ENCODE measurements at places on chromosomes 2 and 18.

DNA sequence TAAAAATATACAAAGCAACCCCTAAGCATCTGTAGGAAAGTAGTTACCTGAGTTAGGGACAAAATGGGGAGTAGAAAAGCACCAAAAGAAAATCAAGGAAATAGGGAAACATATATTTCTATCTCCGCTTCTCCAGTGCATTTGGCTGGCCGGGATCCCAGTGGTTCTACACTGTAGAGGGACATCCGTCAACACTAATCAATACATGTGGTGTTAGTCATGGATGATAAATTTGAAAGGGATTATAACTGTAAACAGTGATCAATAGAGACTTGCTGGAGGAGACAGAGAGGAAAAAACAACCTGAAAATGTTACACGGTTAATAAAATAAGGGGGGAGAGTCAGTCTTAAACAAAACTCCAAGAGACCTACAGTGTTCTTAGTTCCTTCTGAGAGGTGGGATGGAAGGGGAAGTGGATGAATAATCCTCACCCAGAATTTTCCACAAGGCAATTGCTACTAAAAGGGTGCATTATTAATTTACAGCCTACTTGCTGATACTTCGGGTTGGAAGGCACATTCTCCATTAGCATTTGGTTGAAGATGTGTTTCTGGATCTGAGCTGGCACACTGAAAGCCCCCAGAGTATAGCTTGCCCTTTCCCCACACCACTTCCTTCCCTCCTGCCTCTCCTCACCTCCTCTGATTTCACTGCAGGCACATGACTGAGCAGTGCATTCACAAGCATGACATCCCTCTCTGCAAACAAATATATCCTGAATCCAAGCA, 530.0 kb downstream of the BCL11A start:
- DNase-seq, result no peak

DNA sequence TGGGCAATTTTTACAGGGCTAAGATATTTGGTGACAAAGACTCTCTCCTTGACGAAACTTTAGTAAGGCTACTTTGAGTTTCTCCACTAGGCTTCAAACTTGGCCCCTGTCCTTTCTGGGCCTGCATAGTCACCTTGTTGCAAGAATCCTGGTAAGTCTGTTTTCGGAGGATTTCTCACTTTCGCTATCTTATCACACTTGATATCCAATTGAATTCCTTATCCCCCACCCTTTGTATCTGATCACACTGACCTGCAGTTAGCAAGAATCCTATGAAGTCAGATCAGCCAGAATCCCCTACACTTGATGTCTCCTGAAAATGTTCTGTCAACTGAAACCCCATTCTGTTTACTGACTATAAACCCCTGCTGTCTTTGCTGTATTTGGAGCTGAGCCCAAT, 499.8 kb upstream of the GCFC2 start:
- DNase-seq, result no peak

DNA sequence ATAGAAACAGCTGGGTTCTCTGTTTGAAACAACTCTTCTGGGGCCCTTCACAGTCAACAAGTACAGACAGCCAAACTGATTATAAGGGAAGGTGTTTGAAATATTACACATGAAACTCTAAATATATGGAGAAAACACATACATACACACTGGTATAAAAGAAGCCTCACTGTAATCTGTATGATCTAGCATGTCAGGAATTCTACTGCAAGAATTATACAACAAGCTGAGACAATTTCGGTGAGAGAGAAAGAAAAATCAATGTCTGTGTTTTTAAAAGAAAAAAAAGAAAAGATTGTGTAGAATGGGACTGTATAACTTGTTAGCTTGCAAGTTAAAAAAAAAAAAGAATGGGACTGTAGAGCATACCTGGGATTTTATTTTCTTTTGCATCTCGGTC, 26.3 kb downstream of the IRS1 start:
- DNase-seq, result no peak

- no peak for DNase-seq
Measured at GRCh38 chr18:59387687-59388565, 28.9 kb upstream of the LMAN1 start.

DNA sequence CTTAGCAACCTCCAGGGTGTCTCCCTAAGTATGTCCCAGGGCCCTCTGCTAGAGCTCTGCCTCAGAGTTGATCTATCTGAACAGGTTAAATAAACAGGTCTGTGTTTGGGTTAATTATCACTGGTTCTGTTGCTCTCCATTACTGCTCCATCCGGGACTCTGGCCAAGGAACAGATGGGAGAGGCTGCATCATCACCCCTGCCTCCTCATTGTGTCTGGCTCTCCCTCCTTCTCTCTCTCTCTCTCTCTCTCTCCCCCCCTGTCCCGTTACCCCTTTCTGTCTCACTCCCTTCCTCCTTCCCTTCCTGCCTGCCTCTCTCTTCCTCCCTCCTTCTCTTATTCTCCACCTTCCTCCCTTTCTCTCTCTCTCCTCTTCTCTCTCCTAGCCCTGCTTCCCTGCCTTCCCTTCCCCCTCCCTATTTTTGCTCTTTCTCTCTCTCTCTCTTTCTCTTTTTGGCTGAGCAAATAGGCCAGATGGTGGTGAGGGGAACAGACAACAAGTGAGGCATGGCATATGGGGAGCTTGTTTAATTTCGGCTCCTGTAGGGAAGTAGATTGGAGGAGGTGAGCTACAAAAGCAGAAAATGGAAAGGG, 62.1 kb downstream of the SETBP1 start:
- no peak for DNase-seq

GRCh38 chr2:129796225-129796624, 183.2 kb upstream of the RAB6C start:
- no peak for DNase-seq

DNA sequence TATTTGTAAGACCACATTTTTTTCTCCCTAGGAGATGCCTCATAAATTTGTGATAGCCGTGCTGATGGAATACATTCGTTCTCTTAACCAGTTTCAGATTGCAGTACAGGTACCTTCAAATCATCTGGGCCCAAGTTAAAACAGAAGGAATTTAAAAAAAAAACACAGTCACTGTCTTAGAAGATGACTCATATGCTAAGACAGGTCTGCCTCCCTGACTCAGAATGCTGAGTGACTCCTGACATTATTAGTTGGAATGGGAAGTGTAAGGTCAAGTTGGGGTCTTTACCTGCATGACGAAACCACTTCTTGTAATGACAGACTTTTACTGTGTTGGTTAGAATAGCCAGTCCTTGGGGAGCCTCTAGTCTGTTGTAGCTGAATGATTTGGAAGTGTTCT, 26.3 kb downstream of the RMC1 start:
- DNase-seq, result peak; percentile 90

DNA sequence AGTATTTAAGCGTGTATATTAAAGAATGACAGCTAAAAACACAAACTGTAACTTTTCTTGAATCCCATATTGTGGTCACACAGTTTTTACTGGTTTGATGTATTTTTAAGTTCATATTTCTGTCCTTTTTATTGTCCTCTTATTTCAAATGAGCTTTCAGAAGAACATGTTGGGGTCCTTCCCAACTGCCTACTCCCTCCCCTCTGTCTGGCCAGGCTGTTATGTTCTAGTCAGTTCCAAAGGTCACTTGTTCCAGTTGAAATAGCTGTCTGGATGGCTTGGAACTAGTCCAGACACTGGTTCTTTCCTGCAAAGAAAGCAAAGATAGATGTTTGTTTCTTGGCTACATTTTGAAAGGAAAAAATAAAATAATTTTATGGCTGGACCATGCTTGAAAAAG, 306.9 kb downstream of the GULP1 start:
- no peak for DNase-seq

DNA sequence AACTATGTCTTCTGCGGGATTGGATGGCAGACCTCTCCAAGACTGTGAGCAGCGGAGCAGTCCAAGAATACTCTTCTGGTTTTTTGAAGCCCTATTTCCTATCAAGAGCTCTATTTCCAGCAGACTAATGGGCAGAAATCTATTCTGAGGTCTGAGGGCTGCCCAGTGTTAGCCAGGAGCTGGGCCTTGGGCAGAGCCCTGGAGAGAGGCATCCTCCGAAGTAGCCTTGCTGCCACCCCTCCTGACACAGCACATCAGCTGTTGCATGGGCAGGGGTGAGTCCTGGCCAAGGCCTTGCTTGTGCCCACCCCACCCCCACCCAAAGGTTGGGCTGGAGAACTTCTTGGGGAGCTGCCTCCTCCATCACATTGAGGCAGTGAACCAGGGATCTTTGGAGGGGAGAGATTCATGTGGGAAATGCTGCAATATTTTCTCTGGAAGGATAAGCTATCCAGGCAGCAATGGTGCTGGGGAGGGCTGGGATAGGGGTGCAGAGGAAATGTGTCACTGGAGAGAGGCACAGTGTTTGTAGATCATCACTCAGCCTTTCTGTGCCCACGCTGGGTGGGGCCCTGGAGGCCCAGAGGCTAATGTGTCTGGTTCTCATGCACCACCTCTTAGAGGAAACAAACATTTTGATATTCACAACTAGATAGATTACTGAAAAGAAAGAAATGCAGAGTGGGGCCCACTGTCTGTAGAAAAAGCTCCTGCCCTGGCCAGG, 104.7 kb downstream of the VSNL1 start:
- no peak for DNase-seq

DNA sequence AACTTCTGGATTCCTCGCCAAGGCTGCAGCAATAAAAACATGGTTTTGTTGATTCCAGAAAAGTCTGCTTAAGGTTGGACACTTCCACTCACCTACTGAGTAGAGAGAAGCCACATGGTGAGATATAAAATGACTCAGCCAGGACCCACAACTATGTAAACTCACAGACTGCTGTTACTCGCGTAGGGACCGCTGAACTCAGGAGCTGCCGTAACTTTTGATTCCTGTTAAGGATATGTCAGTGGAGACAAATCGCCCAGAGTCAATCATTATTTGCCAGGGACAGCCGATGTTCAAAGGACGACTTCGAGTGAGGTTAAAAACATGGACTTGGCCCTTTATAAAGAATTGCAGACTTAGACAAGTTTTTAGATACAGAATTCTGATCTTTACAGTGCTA, 25.6 kb downstream of the CYB5A start:
- DNase-seq, result no peak

DNA sequence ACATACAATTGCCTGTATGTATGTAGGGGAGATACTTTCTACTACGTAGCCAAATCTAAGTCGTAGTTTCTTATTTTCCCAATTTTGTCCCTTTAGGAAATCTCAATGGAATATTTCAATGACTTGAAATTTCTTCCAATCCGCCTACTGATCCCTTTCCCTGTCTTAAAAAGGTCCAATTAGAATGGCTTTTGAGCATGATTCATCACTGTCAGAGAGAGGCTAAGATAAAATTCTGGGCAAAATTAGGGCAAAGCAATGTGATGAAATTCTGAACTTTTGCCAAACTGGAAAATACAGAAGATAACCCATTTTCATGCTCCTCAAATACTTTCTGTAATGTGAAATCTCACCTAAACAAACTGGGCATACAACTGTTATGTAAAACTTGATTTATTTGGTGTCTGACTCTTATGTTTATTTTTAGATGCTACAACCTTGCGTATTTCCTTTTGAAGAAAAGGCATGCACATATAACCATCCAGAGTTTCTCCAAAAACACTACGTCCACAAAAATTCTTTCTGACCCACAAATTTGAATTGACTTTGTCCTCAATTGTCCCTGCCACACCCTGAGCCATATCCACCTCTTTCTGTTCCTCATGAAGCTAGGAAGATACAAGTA, 147.1 kb downstream of the IKZF2 start:
- no peak for DNase-seq

All from PC-9 (cell line).